Stimulated activated CD8-positive, alpha-beta memory T cell treated with anti-CD3 and anti-CD28 coated beads, Interleukin-15, amount 100 ng/mL, for 4 hours (primary cell): ENCODE measurements at places on chromosomes 7 and 10.

GRCh38 chr7:115838829-115839228, 191.7 kb downstream of the TFEC start:
- DNase-seq = no peak

DNA sequence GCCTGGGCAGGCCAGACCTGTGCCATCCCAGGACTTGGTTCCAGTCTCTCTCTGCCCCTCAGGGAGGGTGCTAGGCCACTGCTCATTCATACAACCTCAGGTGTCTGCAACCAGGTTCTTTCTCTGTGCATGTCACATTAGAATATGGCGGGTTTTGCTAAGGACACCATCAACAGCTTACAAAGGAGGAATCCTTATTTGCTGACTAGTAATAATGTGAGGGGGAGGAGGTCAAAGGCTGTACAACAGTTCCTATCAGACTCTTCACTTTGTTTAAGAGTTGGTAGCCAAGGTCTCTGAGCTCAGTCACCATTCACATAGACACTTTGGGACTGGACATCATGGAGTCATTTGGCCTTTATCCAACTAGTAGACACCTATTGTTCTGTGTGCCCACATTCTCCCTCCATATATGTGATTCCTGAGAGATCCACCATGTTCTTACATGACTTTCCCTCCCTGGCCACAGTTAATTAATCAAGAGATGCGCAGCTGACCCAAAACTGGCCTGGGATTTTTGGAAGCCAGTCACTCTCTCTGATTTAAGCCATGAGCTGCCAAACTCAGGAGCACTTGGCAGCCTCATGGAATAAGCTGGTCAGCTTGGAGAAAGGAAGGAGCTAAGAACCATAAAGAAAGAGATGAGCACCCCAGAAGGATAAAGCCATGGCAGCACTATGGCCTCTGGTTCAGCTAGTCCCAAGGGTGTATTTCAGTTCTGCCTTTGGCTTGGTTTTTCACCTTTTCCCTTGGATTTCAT, 51.2 kb downstream of the DPCD start:
- no peak for DNase-seq

DNA sequence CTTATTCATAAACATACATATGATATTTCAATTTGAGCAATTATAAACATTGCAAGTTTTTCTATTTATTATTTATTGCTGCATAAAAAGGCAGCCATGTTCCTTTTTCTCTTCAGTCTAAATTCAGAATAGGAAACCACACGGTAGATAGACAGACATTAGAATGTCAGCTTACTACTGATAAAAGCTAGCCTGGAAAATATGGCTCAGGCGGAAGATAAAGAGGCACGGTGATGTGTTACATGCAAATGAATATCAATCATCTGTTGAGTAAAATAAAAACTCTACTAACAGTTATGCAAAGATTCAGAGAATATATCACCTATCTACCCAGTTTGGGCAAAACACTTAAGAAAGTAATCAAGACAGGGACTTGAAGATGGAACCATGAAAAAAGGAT, 73.5 kb upstream of the PDSS1 start:
- DNase-seq = no peak

DNA sequence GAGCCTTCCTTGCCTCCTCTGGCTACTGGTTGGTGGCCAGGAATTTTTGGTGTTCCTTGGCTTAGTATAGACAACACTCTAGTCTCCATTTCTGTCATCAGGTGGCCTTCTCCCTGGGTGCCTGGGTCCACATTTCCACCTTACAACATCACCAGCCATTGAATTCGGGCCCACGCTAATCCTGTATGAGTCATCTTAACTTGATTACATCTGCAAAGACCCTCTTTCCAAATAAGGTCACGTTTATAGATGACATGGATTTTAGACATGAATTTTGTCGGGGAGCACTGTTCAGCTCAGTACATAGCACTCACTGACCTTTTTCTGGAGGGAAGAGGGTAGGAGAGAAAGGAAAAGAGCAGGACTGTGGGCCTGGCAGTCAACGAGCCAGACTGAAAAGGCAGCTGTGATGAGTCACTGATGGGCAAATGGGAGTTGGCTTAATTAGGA, 39.4 kb downstream of the MMRN2 start:
- no peak for DNase-seq

DNA sequence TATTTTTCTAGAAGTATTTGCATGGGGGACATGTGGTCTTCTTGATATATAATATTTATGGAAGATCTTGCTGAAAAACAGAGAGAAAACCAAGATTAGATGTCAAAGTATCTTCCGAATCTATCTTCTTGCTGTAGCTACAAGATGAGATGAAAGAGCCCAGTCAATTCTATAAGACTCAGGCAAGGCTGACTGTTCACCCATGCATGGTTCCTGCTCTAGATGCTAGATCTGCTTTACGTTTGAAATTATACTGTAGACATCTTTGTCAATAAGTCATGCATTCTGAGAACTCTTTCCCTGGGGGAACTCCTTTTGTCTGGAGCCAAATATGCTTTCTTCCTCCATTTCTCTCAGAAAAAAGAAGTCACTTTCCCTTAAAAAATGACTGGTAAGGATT, 1292.0 kb downstream of the XPNPEP1 start:
- DNase-seq = no peak

DNA sequence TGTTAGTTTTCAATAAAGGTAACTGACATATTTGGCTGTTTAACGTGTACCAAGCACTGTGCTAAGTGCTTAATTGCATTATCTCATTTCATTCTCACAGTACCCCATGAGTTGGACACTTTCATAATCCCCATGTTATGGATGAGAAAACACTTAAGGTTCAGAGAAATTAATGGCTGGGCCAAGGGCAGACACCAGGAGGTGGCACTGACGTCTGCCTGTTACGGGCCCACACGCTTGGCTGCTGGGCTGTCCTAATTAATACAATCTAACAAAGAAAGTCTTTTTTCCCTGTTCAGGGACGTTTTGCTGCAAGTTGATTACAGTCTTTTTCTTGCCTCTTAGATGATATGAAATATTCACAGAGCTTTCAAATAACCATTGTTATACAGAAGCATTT, 16.1 kb downstream of the DYDC2 start:
- DNase-seq = no peak

GRCh38 chr7:28296571-28297483, 115.5 kb upstream of the CREB5 start:
- DNase-seq = no peak

- DNase-seq = no peak
These were observed 99.7 kb downstream of the PAXIP1 start for GRCh38 chr7:154903083-154903731.

DNA sequence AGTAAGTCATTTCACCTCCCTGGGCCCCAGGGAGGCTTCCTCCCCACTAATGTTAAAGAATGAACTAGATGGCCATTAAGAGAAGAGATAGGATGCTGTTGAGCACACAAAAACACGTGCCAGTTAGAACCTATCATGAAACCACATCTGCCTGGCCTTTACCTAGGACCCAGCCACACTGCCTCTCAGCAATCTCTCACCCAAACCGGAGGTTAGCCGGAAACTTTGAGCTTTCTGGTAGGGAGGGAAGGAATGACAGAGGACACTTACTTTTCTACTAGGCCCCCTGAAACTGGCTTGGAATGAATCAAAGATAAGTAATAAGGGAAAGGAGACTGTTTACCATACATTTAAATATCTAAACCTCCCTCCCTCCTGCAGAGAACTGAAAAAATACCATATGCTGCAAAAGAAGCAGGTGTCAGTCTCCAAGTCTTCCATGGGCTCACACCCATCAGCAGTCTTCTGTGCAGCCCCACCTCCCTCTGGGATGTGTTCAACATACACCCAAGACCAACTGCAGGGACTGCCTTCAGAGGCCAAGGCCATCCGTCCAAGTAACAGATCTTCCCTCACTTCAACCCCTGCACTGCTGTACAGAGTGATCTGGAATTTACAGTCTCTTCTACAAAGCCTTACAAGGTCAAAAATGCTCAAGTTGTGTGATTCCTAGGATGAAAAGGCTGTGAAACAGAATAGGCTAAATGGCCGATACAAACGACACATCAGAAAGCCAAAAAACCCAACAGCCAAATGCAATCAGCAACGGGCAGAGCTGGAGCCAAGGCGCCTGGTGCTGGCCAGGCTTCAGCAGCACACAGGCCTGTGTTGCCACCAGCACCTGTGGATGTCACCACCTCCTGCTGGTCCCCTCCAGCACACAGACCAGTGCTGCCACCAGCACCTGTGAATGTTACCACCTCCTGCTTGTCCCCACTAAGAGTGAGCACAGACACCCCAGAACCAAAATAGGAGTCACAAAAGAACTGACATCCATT, 42.4 kb downstream of the SORBS1 start:
- no peak for DNase-seq

DNA sequence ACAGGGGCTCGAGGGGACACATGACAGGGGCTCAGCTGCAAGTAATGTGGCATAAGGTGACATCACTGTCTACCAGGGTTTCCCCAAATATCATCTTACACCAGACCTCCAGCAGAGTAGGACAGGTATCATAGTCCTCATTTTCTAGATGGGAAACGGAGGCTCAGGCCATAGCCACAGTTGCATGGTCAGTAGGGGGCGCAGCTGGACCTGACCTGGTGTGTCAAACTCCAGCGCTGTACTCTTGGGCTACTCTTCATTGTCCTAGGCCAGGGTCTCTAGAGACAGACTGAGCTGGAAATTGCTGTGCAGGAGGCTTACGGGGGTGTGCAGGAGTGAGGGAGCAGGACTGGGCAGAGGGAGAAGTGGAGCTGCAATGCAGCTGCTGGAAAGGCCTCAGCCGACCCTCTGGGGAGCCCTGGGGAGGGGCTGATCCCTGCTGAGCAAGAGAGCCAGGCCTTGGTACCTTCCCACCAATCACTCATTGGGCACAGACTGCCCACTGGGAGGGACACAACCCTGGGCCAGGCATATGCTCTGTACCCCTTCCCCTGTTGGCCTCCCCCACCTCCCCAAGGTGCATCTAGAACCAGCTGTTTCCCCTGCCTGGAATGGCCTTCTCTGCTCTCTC, 89.9 kb downstream of the CDH23 start:
- DNase-seq = no peak

- no peak for DNase-seq
These were observed 120.1 kb upstream of the STK17A start for GRCh38 chr7:43462836-43463235.
